NCI-H748 treated with DMSO at 0.1 percent for 48 hours (cell line): ENCODE measurements at places on chromosomes 5 and 9.

GRCh38 chr9:135014311-135015010 lies 73.0 kb upstream of the OLFM1 start:
- DNase-seq: no peak

GRCh38 chr9:27539479-27540441 lies 10.1 kb upstream of the MOB3B start:
- DNase-seq: no peak

- peak; percentile 71 for DNase-seq
Observed at GRCh38 chr5:59798862-59799667, 94.5 kb downstream of the PDE4D start.

GRCh38 chr5:175444060-175444904 lies at the start of gene DRD1:
Gene DRD1, minus strand, starts transcription at chr5:175444182. Its CDS starts 1,083 bp downstream, at chr5:175443099.
- DNase-seq: peak; percentile 56

GRCh38 chr9:37339923-37340322 lies 82.6 kb upstream of the GRHPR start:
- DNase-seq: no peak

DNA sequence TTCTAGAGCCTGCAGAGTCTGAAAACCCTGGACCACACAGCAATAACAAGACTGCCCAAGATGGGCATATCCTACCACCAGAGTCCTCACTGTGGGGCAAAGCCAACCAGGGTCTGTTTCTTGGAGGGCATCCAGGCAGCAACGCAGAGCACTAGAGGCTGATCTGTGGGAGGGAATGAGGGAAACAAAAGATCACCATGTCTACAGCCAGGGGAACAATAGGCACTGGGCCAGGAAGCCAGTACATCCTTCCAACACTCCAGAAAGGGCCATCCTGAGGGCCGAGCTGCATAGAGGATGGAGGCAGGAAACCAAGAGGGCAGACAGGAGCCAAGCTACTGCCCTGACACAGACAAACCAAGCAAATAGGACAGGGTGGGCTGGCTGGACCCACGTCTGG lies 416.1 kb upstream of the IRX4 start:
- DNase-seq: no peak

- DNase-seq: no peak
Observed at GRCh38 chr9:26142631-26143030, 464.4 kb upstream of the TUSC1 start.

DNA sequence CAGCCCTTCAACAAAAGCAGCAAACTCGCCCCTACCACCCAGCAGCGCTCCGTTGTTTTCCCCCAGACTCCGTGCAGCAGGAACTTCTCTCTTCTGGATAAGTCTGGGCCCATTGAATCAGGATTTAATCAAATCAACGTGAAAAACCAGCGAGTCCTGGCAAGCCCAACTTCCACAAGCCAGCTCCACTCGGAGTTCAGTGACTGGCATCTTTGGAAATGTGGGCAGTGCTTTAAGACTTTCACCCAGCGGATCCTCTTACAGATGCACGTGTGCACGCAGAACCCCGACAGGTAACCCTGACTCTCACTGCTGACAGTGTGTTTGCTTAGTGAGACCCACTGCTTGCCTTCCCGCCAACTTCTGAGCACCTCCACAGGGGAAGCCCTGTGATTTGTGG lies 81.8 kb downstream of the PRDM6 start:
- DNase-seq: no peak

DNA sequence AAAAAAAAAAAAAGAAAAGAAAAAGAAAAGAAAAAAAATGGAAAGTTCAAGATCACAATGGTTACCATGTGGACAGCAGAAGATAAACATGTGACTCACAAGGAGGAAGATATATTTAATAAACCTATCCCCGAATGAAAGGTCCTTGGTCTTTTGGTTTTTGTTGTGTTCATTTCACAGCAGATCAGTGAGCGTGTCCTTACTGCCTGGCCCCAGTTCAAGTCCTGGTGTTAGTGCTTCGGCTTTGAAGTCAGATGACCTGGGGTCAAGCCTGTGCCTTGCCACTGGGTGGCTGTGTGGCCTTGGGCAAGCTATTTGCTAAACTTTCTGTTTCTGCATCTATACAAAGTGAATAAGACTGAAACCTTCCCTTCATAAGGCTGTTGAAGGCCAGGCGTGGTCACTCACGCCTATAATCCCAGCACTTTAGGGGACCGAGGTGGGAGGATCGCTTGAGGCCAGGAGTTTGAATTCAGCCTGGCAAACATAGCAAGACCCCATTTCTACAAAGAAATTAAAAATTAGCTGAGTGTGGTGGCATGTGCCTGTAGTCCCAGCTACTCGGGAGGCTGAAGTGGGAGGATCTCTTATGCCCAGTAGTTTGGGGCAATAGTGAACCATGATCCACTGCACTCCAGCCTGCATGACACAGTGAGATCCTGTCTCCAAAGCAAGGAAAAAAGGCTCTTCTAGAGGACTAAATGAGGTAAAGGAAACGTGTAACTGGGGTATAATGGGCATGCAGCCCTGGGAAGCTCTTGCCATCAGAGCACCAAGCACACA lies 94.5 kb upstream of the SPATA31D4 start:
- DNase-seq: no peak

GRCh38 chr9:125815568-125815967 lies 68.4 kb downstream of the PBX3 start:
- no peak for DNase-seq

GRCh38 chr9:78566948-78567675 lies 270.2 kb downstream of the PSAT1 start:
- no peak for DNase-seq

- no peak for DNase-seq
Observed at GRCh38 chr9:136381966-136382513, 8.6 kb upstream of the CARD9 start.

GRCh38 chr5:84450617-84451414 lies 66.1 kb upstream of the EDIL3 start:
- no peak for DNase-seq

DNA sequence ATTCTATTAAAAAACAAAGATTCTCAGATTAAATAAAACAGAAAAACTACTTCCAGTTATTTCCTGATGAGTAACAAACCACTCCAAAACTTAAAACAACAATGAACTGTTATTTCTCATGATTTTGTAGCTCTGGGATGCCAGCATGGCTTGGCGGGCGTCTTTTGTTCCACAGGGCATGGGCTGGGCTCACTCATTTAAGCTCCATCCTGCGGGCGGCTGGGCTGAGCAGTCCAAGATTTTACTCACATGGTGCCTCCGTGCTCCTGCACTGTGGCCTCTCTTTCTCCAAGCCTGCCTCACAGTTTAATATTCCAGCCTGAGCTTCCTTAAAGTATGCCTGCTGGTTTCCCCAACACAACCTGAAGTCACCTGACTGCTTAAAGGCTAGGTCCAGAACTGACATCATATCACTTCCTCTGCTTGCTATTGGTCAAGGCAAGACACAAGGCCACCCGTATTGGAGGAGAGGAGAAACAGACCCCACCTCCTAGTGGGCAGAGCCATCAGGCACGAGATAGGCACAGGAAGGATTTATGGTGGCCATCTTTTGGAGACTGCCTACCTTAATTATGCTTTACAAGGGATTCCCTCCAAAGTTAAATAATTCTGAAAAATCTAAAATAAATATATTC lies 41.6 kb upstream of the ZBTB43 start:
- no peak for DNase-seq

- DNase-seq: no peak
Observed at GRCh38 chr9:107898761-107899160, 409.2 kb upstream of the KLF4 start.

DNA sequence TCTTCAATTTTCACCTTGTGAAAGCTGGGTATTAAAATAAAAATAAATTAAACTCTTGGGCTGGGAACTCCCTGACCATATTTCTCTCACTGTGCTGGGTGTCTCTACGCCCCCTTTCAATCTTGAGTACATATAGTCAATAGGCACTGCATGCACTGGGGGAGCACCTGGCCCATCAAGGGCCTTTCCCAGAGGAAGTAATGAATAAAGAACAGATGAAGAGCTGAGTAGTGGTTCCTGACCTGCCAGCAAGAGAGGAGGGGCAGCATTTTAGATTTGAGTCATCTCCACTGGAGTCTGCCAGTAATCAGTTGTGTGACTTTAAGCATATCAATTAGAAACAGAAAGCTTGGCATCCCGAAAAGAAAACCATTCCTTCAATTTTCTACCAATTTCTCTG lies 6.2 kb downstream of the MAPKAP1 start:
- no peak for DNase-seq

- DNase-seq: no peak
Observed at GRCh38 chr9:72247549-72247948, 98.3 kb downstream of the GDA start.
